ENCODE measurements at places on chromosomes 6 and 20.

- DNase-seq: no peak
Measured at GRCh38 chr20:22412977-22413868, 171.1 kb downstream of the FOXA2 start.

- DNase-seq: no peak
Measured at GRCh38 chr6:130841128-130841728, 14.0 kb downstream of the SMLR1 start.

DNA sequence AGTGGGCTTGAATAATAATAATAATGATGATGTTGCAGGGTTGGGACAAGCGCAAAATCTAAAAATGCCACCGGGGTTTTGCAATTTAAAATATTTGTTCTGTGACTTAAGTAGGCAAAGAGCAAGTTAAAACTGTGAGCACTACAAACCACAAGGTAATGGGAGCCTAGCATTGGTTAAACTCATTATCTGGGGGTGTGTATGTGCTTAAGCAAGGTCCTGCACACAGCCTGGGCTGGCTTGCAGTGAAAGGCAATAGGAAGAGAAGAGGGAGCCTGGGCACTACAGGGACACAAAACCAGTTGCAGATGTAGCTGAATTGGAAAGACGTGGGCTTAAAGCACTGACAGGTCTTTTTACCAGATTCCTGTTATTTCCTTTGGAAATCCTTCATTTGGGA, 11.7 kb downstream of the SIM1 start:
- no peak for DNase-seq

GRCh38 chr20:4134355-4134834, 119.0 kb upstream of the RNF24 start:
- DNase-seq: no peak

- DNase-seq: no peak
Measured at GRCh38 chr6:26344658-26345057, 20.3 kb upstream of the BTN3A2 start.

Data from NCI-H1092 (cell line).